Left renal cortex interstitium (tissue), 4 donors: ENCODE measurements at places on chromosomes 1 and 21. TPM values are rescaled to one million over a fixed set of nuclear protein-coding genes. Genes with fewer than 3 reads are reported as not detected.

DNA sequence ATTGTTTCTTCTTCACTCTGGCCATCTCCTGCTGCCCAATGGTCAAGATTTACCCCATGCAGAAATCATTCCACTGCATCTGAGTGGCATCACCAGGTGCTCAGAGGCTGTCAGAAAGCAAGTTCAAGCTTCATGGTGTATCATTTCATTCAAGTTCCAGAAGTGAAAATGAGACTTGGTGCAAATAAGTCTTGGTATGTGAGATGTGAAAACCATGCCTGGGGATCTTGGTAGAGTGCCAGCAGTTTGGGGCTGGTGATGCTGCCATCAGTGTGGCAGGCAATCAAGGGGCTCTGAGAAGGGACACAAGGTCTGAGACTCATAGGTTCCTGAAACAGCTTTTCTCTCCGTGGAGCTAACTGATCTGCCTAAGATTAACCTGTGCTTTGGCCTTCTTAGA, 52.0 kb downstream of the CD2 start:
- no peak for DNase-seq

DNA sequence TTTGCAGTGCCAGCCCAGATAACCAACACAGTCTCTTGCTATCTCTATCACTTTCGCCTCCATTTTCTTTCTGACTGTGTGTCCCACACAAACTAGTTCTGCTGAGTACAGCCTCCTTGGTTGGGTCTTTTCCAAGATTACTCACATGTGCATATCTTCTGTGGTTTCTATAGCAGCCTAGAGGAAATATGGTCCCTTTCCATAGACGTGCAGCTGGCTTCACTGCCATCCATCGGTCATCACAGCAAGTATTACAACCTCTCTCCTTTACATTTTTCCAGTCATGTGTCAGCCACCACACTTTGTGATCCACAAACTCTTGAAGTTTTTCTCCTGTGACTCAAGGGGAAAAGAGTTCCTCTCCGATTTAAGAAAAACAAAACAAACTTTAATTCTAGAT, 893.4 kb upstream of the ADGRL4 start:
- DNase-seq, result no peak

SLAMF8 gene
- 0.52 TPM for polyA plus RNA-seq

NEGR1 gene
- 4.0 TPM for polyA plus RNA-seq

SOAT1 gene
- polyA plus RNA-seq, result 30.4 TPM

DNA sequence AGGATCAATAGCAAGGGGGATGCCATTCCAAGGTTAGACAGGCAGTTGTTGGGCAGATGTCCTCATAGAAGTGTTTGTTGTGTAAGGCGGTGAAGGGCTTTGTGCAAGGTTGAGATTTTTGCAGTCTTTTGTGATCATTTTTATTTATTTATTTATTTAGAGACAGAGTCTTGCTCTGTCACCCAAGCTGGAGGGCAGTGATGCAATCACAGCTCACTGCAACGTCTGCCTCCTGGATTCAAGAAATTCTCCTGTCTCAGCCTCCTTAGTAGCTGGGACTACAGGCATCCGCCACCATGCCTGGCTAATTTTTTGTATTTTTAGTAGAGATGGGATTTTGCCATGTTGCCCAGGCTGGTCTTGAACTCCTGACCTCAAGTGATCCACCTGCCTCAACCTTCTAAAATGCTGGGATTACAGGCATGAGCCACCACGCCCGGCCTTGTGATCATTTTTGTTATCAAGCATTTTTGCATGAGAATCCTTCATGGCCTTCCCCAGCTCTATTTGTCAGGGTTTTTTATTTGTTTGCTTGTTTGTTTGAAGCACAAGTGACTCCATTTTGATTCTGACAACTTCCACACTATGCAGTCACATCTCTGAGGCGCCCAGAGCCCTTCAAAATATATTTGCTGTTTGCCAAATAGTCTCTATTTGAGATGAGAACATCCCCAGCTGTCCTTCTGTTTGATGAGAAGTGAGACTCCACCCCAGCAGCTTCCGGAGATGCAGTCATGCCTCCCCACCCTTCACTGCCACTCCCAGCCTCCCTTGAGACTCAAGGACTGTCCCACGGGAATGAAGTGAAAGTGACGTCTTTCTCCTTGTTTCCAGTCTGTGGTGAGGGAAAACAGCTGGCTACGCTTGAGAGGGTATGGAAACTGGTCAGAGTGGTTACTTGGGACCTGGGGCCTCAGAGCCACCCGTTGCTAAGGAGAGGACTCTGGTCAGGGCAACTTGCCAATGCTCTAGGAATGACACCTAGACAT, 38.0 kb downstream of the TMEM50B start:
- no peak for DNase-seq

HIPK1 gene
- polyA plus RNA-seq, result 40.7 TPM

DNA sequence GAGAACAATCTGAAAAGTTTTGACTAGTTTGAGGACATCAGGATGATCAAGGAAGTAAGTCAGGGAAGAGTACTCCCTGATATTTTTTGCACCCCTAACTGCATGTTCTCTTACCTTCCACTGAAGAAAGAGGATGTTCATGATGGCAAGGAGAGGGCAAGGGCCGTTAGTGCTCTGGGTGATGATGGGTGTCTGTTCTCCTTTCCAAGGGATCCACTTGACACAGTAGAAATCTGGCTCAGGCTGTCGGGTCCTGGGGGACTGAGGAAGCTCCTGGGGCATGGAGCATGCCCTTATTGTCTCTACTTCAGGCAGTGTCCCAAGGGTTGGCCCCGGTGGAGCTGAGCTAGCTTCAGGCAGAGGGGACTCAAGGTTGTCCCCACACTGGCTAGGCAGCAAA, 4.7 kb downstream of the MINDY1 start:
- DNase-seq, result no peak

DNA sequence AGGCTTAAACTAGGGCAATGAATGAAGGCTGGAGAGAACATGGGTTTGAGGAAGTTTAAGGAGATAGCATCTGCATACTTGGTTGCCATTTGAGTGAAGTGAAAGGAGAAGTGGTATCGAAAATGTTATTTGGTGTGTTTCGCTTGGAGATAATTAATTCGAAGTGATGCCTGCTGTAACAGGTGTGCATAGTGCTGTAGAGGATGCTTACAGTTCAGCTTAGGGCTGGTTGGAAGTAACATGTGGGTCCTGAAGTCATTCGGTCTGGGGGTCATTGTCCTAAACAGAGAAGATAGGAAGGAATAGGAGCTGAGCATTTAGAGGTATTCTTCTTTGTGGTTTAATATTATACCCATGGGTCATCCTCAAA, 301 bp upstream of the NUDT17 start:
- no peak for DNase-seq

LCE2D gene
- polyA plus RNA-seq, result not detected

- no peak for DNase-seq
These were observed 170.3 kb upstream of the TMEM51 start for GRCh38 chr1:14983277-14983676.

C1orf53 gene
- 2.5 TPM for polyA plus RNA-seq

DNA sequence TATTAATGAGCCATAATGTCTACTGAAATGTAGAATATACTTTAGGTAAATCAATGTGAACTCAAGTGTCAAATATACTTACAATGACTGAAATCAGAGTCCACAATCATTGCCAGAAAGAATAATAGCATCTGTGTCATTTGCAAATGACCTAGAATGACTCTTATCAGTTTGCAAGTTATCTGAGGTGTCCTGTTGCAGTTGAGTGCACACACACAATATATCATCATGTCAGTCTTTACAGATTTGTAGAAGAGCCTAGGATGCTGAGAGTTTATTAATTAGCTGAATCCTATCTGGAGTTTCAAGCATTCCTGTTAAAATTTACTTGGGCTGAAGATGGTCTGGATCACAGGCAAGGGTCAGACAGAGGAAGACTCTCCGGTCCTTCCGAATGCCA, 324.0 kb upstream of the GREM2 start:
- no peak for DNase-seq

- no peak for DNase-seq
These were observed 22.3 kb upstream of the ATP5PO start for GRCh38 chr21:33937931-33938339.

TCHH gene
- 0.08 TPM for polyA plus RNA-seq

FCRL4 gene
- not detected for polyA plus RNA-seq

DNA sequence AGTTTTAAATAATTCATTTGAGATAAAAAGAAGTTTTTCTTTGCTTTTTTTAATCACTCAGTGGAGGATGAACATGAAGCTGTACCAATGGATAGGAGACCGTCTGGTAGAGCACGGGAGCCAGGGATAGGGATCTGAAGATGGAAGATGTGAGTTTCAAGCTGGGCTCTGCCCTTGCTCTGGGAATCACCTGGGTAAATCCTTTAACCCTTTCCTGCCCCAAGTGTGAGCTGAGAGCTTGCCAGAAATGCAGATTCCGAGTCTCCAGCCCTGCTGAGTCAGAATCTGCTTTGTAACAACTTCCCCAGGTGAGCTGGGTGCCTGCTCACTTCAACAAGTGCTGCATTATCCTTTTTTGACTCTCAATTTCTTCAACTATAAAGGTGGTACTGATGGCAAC, 44.1 kb downstream of the ERG start:
- DNase-seq, result no peak

DNA sequence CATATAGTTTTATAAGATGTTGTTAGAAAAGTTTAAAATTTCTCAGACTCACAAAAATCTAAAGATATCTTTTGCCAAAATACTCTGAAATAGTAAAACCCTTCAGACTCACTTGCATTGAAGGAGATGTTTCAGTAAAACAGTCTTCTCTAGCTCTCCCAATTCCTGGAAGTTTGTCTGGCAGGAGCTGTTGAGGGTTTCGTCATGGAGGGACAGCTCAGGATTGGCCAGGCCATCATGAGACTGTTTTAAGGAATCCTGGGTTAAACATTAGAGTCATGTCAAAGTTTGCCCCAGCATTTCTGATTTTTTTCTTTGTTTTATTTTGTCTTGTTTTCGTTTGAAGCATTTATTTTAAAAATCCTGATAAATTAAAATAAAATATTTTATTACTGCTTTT, 293.8 kb upstream of the PBX1 start:
- no peak for DNase-seq

- no peak for DNase-seq
These were observed 1.3 kb upstream of the RD3 start for GRCh38 chr1:211493133-211493871.

DNA sequence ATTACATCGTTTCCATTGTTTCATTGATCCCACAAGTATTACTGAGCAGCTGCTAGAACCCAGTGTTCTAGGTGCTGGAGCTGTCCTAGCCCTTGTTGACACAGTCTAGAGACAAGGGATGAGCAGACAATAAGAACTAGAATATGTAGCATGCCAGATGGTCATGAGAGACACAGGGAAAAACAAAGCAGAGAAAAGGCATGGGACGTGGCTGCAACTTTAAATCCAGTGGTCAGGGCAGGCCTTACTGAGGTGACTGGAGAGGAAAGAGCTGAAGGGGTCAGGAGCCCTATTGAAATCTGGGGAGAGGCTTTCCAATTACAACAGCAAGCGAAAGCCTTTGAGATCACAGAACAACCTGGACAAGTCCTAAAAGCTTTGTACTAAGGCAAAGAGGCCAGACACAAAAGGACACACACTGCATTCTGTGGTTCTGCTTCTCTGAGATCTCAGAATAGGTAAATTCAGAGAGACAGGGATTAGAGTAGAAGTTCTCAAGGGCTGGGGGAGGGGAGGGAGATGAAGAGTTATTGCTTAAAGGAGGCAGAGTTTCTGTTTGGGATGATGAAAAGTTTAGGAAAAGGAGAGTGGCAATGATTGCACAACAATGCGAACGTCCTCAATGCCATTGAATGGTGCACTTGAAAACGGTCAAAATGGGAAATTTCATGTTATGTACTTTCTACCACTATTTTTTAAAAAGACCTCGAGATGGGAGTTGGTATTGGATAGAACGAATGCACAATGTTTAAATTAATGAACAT, 467.4 kb upstream of the VAMP3 start:
- no peak for DNase-seq

NUDT4B gene
- 1.2 TPM for polyA plus RNA-seq

DNA sequence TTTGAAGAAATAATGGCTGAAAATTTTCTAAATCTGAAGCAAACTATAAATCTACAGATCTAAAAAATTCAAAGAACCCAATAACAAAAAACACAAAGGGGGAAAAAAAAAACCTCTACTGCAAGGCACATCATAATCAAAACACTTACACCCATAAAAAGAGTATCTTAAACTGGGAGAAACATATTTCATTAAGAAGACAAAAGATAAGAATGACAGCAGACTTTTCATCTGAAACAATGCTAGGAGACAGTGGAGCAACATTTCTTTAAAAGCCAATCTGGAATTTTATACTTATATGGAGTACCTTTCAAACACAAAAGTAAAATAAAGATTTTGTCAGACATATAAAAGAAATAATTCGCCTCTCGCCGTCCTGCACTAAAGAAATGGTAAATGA, 49.1 kb downstream of the COP1 start:
- DNase-seq, result no peak

ZYG11A gene
- polyA plus RNA-seq, result 0.16 TPM
